ENCODE measurements at places on chromosomes 1 and 21.
A peak's percentile ranks its signal among the peaks of the same experiment; 100 is the strongest.

GRCh38 chr1:23214640-23215039 lies 2.7 kb downstream of the HTR1D start:
- no peak for DNase-seq

DNA sequence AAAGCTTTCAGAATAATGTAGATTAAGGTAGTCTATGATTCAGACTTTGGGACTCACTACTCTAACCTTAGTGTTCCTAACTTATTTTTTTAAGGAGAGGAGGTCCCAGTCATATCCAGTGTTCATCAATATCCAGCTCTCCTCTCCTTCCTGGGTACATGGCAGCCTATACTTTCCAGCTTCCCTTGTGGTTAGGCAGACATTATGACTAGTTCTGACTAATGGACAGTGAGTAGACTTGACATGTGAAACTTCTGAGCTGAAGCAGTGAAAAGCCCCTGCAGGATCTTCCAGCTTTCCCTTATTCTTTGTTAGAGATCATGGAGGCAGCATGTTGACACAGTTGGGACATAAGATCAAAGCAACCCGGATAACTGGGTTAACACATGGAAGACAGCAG lies 144.2 kb downstream of the PTPRU start:
- DNase-seq = no peak

- DNase-seq = no peak
These were observed 58.3 kb downstream of the RGS5 start for GRCh38 chr1:163144418-163144817.

- DNase-seq = peak; percentile 45
These were observed at the start of gene DNAJB4 for GRCh38 chr1:78004719-78005447. Gene DNAJB4 (plus strand): TSS chr1:78004939. CDS start chr1:78005111, 172 bp downstream.

- DNase-seq = no peak
These were observed 14.2 kb upstream of the VN1R5 start for GRCh38 chr1:247241691-247242090.

GRCh38 chr1:3564921-3565831 lies 46.1 kb downstream of the MEGF6 start:
- no peak for DNase-seq

DNA sequence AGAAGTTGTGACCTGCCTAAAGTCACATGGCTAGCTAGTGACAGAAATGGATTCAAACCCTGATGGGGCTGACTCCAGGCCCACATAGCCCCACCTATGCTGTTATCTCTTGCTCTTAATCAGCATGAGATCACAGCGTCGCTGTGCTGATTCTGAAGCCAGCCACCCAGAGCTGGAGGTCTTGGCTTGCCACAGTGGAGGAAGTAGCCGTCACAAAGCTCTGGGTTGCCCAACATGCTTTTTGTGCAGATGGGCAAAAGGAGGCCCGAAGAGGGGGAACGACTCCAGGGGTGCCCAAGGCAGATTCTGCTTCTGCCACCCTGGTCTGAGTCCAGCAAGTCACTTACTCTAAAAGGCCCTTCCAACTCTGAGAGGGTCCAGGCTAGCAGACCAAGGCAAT lies 14.7 kb upstream of the MFSD2A start:
- no peak for DNase-seq

DNA sequence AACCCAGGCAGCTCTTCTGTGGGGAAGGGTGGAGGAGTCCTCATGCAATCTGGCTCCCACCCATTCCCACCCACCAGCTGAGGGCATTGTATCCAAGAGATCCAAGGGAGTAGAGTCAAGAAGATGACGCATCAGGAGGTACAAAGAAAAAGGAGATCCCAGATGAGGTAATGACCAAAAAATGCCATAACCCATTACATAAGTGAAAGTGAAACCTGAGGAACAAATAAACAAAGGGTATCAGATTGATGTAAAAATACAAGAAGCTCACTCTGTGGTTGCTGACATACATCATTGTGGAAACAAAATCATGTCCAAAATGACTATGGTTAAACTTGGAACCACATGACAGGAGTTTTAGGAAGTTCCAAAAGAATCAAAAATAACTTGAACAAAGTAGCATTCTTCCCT lies 42.5 kb downstream of the CCN1 start:
- no peak for DNase-seq

DNA sequence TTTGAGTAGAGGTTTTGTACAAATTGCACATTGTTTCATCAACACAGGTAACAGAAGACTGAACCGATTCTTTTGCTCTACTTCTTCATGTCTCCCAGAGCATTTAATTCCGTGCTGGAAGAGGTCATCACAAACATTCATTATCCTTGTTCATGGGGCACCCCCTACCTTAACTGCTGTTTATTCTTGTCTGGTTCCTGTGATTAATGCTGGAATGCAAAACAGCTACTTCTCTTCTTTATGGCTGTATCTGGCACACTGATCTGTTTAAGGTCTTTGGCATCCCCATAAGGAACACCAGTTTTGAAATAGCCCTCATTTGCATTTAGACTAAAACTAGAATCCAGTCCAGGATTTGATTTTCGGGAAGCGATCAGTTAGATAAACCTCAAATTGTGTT lies 42.2 kb downstream of the NTNG1 start:
- no peak for DNase-seq

DNA sequence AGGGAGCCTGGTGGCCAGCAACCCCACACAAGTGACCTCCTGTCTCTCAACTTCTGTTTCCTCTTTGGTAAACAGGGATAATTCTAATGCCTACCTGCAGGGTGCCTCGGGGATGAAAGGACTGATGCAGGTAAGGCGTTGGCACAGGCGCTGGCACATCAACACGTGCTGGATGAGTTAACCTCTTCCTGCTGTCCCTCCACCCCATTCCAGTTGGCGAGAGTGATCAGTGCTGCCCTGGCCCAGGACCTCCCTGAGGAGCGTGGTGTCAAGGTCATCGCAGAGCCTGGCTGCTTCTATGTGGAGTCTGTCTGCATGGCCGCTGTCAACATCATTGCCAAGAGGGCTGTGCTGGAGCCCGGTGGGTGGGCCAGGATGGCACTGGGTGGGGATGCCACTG lies 69.1 kb upstream of the TINAGL1 start:
- no peak for DNase-seq

- DNase-seq = no peak
These were observed 95.8 kb downstream of the OBSCN start for GRCh38 chr1:228303596-228303995.

DNA sequence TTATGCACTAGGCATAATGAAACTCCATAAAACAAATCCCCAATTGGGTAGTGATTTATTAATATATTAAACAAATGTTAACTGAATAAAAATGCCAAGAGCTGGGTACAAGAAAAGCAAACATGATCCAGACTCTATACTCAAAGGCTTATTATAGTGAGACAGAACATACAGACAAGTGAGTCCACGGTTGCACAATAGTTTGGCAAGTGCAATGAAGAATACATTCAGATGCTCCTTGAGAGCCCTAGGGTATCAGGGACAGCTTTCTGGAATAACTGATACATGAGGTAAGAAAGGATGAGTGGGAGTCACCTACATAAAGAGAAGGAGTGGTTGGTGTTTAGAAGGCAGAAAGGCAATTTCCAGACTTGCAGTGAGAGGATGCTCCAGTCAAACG lies 85.1 kb downstream of the VAV3 start:
- DNase-seq = no peak

DNA sequence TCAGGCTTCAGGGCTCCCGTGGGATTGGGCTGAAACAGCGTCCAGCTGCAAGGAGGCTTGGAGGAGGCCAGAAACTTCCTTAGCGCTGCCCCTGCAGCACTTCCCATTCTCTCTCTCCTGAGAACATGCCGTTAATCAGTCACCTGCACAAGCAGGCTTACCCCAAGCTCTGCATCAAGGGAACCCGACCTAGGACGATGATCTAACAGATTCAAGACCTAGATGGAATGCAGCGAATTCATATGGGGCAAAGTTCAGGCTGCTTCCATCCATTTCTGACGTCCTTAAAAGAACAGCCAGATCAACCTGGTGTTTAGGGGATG lies 114.1 kb downstream of the ERG start:
- DNase-seq = no peak

DNA sequence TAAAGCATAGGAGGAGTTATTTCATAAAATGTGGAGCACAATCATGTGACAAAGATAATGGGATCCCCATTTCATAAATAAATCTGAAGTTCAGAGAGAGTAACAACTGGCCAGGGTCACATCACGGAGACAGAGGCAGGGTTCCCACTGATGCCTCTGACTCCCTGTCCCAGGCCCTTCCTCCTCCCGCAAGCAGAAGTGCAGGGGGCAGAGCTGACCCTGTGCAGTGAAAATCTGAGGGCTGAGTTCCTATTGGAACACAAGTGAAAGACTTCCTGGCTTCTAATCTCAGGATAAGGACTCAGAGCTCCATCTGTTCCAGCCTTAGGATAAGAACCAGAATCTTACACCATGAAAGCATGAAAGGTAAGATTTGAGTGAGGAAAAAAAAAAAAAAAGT lies 22.0 kb downstream of the SELL start:
- DNase-seq = no peak

GRCh38 chr1:42046761-42047507 lies 106.3 kb upstream of the GUCA2B start:
- no peak for DNase-seq

GRCh38 chr1:62358665-62359373 lies 39.6 kb upstream of the KANK4 start:
- no peak for DNase-seq

GRCh38 chr1:233281711-233282581 lies 13.6 kb downstream of the PCNX2 start:
- DNase-seq = peak; percentile 6

- no peak for DNase-seq
These were observed 73.5 kb downstream of the CHODL start for GRCh38 chr21:18318156-18318555.

DNA sequence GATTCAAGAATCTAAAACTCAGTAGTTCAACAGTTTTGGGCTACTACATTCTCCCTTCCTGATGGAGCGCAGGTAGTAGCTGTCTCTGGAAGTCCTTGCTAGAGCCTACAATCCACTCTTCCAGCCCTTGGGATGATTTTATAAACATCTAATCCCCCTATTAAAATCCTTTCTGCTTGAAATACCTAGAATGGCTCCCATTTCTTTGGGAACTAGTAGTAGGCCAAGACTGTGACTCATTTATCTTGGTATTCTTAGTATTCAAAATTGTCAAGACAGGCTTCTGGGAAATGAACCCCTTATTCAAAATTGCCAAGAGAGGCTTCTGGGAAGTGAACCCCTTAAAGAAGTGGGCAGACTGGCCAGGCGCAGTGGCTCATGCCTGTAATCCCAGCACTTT lies 142.5 kb upstream of the FGGY start:
- no peak for DNase-seq

DNA sequence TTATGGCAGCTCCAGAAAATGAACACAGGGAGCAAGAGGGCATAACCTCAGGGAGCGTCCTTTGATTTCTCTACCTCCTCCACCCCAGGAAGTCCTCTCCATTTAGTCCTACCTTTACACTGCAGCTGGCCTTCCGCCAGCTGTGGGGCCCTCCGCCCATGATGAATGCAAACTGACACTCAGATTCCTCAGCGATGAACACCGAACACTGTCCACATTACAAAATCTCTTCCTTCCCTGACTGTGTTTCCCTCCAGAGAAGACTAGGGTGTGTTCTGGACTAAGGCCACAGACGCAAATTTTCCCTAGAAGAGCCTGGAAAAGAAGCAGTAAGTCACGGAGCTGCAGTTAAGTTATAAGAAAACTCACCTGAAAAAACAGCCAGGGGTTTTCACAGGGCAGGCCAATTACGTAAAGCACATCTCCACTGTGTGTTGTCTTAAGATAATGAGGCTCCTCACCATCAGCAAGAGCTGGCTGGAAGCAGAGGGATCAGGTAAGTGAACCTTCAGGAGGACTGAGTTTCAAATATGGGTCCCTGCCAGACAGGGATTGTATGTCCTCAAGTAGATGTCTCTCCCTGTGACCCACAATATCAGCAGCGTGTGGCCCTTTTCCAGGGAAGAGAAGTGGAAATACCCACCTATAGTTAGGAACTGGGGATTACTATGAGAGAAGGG lies 46.3 kb upstream of the ATP1B1 start:
- no peak for DNase-seq

DNA sequence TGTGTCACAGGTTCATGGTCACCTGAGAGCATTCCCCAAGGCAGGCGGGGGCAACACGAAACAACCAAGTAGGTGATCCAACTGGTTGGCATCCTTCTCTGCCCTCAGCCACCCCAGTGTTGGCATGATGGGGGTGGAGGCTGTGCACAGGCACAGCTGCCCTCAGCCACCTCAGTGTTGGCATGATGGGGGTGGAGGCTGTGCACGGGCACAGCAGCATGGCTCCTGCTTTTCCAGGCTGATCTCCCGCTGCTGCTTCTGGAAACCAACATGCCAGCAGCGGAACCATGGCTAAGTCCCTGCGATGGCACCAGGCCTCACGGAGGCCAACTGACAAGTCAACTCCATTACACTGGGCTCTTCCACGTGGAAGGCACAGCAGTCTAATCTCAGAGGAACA lies 447.8 kb downstream of the PTPRU start:
- DNase-seq = no peak

DNA sequence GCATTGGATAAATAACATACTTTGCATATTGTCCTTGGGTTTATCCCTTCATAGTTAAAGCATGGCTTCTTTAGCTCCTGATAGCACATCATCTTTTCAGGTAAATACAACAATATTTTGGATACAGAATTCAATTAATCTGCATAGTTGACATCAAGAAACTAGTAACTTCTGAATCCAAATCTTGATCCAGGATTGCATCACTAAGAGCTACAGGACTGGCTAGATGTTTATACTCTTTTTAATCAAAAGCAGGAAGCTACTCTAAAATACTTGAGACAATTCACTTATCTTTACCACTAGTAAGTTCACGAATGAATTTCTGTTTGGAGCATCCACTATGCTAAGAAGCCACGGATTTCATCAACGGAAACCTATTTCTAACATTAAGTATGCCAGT lies 54.2 kb upstream of the SLC44A3 start:
- no peak for DNase-seq

DNA sequence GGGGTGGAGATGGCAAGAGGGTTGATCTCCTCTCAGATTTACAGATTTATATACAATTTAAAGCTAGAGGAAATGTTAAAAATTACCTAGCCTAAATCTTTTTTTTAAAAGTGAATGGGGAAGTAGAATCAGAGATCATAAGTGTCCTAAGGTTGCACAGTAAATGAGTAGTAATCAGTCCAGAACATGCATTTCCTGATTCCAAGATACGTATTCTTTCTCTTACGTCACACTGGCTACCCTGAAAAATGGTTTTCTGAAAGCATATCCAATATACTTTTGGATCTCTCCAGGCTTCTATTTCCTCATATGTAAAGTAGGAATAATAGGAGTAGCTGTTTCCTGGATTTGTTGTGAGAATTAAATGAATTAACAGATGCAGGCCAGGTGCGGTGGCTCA lies 11.7 kb downstream of the GADD45A start:
- no peak for DNase-seq

DNA sequence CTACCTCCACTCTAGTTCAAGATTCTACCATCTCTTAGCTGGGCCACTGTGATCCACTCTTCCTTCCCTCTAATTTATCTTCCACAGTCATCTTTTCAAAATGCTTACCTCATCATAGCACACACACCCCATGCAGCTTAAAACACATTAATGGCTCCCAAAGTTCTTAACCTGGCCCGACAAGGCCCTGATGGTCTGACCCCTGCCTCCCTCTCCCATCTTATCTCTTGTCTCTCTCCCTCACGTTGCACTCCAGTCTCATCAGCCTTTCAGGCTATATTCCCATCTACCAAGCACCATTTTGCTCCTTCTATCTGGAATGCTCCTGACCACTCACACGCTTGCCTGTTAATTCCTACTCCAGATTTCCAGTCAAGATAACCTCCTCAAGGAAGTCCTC lies 2.5 kb upstream of the ZBTB8A start:
- no peak for DNase-seq

Data from stimulated activated CD8-positive, alpha-beta memory T cell treated with anti-CD3 and anti-CD28 coated beads, Interleukin-15, amount 100 ng/mL, for 48 hours (primary cell).